Regular cardiac myocyte (primary cell): ENCODE measurements at places on chromosomes 5 and 9. TPM values are rescaled to one million over a fixed set of nuclear protein-coding genes. Genes with fewer than 3 reads are reported as not detected.

The SNCB gene
- 0.56 and 1.3 TPM in 2 replicates for total RNA-seq

The EMB gene
- total RNA-seq = 13.5 and 15.9 TPM in 2 replicates

The DENND4C gene
- 40.5 and 86.0 TPM in 2 replicates for total RNA-seq

The ADRB2 gene
- 0.56 and 1.5 TPM in 2 replicates for total RNA-seq

The STC2 gene
- 449 and 1,347 TPM in 2 replicates for total RNA-seq

The SYK gene
- 0.28 TPM in 1 of 2 replicates, not detected in the other for total RNA-seq
